Activated naive CD8-positive, alpha-beta T cell treated with anti-CD3 and anti-CD28 coated beads, Interleukin-2, amount 10 ng/mL, durations not matched to agents 7 days and 5 days (primary cell): ENCODE measurements at places on chromosomes 3 and 15. TPM values are rescaled to one million over a fixed set of nuclear protein-coding genes. Genes with fewer than 3 reads are reported as not detected.

GRCh38 chr3:18778094-18778493 lies 353.0 kb upstream of the SATB1 start:
- H3K27ac ChIP-seq: no peak overlapping the region
- peaks cover 31% of the 10 kb centered on the region for H3K4me1 ChIP-seq
- H3K36me3 ChIP-seq: peaks cover 2% of the 10 kb centered on the region
- no peak for DNase-seq
- H3K4me3 ChIP-seq: peak overlapping the region; percentile 59

- no peak for DNase-seq
- H3K27me3 ChIP-seq: no peaks in the 10 kb centered on the region
- H3K36me3 ChIP-seq: peaks cover 29% of the 10 kb centered on the region
Measured at GRCh38 chr3:197527569-197527968, 28.2 kb downstream of the BDH1 start.

DNA sequence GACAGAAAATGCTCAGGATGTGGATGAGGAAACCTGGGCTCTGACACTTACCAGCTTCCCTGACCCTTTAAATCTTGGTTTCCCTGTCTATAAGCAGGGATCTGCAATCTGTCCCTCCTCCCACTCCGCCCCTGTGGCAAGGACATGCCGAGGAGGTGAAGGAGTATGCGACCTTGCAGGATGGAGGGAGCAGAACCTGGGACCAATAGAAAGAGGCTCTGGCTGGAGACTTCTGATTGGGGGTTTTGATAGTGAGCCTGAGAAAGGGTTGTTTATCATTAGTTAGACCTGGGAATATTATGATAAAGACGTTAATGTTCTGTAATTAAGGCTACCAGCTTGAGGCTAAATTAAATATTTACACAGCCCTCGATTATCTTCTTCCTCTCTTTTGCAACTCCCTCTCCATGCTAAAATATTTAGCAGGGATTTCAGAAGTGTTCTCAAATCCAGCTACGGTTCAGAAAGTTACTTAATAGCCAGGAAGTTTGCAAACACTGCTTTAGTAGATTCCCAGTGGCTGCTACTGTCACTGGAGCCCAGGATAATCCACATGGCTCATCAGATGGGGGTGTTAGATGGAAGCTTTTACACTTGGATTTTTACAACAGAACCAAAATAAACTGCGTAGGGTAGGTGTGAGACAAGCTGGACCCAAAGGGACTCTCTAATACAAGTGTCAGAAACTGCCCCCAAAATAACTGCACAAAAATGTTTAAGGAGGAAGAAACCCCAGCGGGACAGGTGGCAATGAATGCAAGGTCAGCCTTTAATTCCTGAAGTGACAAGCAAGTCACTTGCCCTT lies 9.2 kb upstream of the PAQR5 start:
- H3K36me3 ChIP-seq: no peaks in the 10 kb centered on the region
- no peaks in the 10 kb centered on the region for H3K4me1 ChIP-seq
- no peak overlapping the region for H3K27ac ChIP-seq
- DNase-seq: no peak
- H3K27me3 ChIP-seq: no peaks in the 10 kb centered on the region

GRCh38 chr15:87874896-87875711 lies 381.4 kb downstream of the NTRK3 start:
- no peaks in the 10 kb centered on the region for H3K36me3 ChIP-seq
- H3K27ac ChIP-seq: no peak overlapping the region
- H3K4me3 ChIP-seq: no peak overlapping the region
- no peak for DNase-seq
- H3K27me3 ChIP-seq: no peaks in the 10 kb centered on the region
- no peaks in the 10 kb centered on the region for H3K4me1 ChIP-seq

DNA sequence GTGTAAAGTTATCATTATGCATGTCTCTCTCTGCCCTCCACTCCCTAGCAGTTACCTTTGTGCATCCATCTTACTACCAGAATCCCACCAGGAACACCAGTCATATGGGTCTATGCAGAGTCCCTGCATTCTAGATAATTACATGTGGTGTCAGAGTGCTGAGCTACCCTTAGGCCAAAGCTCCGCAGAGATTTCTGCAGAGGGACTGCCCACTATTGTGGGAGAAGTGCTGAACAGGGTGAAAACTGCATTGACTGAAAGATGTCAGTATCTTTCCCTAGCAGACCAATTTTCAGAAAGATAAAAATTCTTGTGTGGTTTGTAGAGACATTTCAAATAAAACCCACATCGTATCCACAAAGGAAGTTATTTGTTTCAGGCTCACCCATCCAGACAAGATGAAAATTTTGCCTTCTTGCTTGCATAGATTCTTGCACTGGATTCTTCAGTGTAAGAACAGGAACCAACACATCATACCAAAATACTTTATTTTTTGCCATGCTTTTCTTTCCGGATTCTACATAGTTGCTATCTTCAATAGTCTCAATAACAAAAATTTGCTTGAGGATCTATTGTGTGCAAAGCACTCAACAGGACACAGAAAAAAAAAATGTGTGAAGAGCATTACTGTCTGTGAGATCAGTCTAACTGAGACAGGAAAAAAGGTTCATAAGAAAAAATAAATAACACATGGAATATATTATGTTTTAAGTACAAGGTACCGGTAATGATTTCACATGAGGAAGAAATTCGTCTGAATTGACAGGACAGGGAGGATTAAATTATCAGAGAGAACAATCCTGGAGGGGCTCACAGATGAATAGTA lies 32.0 kb upstream of the CCDC80 start:
- peak; percentile 31 for DNase-seq
- peaks cover 5% of the 10 kb centered on the region for H3K36me3 ChIP-seq
- H3K4me1 ChIP-seq: peaks cover 65% of the 10 kb centered on the region
- peak overlapping the region; percentile 87 for H3K27ac ChIP-seq
- peak overlapping the region; percentile 55 for H3K4me3 ChIP-seq

- no peaks in the 10 kb centered on the region for H3K36me3 ChIP-seq
- H3K4me1 ChIP-seq: no peaks in the 10 kb centered on the region
Measured at GRCh38 chr15:32838338-32838737, 120.5 kb downstream of the GREM1 start.

The LRRN1 gene
- 1.2 TPM for total RNA-seq

The KY gene
- total RNA-seq: not detected

The UTS2B gene
- total RNA-seq: not detected

The TMEM207 gene
- not detected for total RNA-seq

The ITIH3 gene
- total RNA-seq: not detected

The FSIP1 gene
- 0.68 TPM for total RNA-seq
